ENCODE measurements at places on chromosomes 7 and 10. TPM values are rescaled to one million over a fixed set of nuclear protein-coding genes. Genes with fewer than 3 reads are reported as not detected.

- no peak for DNase-seq
These were observed 759.4 kb downstream of the GRID1 start for GRCh38 chr10:85607043-85607695.

- DNase-seq, result peak; percentile 44
These were observed 45.3 kb upstream of the GNAI1 start for GRCh38 chr7:80089366-80089765.

DNA sequence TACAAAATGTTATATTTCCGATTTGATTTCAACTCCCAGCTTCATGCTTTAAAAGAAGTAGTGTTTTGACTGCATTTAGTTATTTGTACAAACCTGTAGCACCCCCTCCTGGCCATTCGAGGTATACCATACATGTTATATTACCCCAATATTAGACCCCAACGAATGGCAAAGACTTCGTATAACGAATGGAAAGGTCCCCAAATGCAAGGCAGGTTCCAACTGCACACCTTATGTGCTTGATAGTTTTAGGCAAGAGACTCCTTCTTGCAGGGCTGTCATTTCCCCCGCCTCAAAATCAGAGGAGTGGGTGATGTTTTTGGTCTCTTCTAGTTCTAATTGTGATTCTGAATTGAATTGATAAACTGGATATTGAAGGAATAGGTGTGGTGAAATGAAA, 101.1 kb upstream of the TARP start:
- peak; percentile 40 for DNase-seq

- peak; percentile 58 for DNase-seq
These were observed 53.8 kb downstream of the KCTD7 start for GRCh38 chr7:66682350-66683093.

DNA sequence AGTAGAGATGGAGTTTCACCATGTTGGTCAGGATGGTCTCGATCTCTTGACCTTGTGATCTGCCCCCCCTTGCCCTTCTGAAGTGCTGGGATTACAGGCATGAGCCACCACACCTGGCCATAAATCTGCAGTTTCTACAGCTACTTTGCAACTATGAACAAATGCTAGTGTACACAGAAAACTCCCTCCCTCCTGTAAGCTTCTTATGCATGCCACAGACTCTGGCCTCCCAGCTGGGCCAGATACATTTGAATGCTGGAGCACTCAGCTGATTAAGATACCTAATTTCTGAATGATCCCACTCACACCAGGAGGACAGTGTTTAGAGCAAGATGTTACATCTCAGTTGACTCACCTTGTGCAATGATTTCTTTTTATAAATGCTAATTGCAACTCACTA, 486.2 kb downstream of the KCNMA1 start:
- DNase-seq, result no peak

DNA sequence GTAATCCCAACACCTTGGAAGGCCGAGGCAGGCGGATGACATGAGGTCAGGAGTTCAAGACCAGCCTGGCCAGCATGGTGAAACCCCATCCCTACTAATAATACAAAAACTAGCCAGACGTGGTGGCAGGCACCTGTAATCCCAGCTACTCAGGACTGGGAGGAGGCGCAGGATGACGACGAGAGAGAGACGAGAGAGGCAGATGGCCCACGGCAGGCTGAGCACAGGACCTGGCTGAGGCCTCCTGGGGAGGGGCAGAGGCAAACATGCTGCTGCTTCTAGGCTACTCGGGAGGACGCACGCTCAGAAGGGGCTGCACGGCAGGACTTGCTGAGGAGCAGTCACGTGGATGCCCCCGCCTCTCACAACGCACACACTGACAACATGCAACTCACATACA, 22.4 kb downstream of the DIP2C start:
- DNase-seq, result no peak

Gene ASZ1
- total RNA-seq, result not detected

All from LHCN-M2 (cell line).